ENCODE measurements at places on chromosomes 13 and 19.

DNA sequence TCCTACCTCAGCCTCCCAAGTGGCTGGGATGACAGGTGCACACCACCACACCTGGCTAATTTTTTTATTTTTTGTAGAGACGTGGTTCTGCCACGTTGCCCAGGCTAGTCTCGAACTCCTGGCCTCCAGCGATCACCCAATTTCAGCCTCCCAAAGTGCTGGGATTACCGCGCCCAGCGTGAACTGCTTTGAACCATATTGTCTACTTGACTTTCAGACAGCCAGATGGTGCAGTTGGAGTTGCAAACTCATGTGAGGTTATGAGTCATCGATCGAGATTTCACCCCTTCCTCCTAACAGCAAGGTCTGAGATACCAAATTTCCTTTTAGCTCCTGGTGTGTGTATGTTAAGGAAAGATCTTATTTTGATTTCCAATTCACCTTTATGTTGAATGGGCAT lies 2.7 kb downstream of the SLC27A1 start:
- DNase-seq = no peak

GRCh38 chr19:10173527-10173926 lies 21.2 kb downstream of the DNMT1 start:
- DNase-seq = no peak

GRCh38 chr13:40275636-40276035 lies 390.8 kb downstream of the FOXO1 start:
- DNase-seq = no peak

DNA sequence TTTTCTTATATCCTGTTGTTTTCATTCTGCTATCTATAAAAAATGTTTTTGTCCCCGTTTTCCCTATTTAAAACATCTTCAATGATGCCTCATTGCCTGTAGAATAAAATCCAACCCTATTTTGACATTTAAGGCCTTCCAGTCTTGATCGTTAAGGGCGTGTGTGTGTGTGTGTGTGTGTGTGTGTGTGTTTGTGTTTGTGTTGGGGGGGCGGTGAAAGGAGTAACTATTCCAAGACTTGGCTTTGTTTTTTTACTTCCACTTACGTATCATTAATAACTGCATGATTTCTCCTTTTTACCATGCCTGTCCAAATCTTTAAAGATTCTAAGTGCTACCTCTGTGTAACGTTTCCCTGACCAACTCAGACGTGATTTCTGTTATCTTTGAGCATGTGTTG lies 784 bp downstream of the PIBF1 start:
- DNase-seq = no peak

DNA sequence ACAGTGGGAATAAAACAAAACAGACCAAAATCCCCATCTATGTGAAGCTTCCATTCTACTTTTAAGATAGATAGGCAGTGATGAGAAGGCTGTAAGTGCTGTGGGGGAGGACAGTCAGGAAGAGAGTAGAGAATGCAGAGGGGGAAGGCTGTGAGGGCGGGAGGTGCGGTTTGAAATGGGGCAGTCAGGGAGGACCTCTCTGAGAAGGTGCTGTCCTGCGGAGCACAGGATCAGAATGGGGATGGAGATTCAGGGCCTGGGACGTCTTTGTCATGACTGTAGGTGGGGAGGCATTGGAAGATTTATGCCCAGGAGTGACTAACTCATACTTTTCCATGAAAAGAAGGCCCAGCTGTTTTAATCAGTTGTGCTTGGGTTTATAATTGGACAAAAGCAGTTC lies 3.9 kb upstream of the GPR183 start:
- no peak for DNase-seq

- DNase-seq = no peak
Measured at GRCh38 chr13:31094331-31095015, 67.2 kb downstream of the HSPH1 start.

GRCh38 chr13:72122661-72123255 lies 255.8 kb upstream of the DACH1 start:
- no peak for DNase-seq

DNA sequence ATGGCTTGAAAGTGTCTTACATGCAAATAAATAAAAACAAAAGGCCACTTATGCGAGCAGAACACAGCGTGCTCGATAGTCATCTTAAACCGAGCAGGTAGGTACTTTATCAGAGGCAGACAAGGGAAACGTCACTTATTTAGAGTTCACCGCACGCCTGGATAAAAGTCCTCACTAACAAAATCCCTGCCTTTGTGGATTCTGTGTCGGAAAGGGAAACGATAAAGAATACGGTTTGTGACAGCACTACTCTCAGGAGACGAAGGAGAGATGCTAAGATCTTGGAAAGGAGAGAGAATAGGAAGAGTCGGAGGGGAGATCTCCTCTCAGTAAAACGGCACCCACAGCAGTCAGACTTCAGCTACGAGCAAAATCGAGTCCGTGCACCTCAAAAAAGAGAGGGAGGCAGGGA lies 581 bp downstream of the RCBTB1 start:
- no peak for DNase-seq

GRCh38 chr13:45439008-45439407 lies 20.8 kb upstream of the SLC25A30 start:
- DNase-seq = no peak
